ENCODE measurements at places on chromosomes 12 and 14.

DNA sequence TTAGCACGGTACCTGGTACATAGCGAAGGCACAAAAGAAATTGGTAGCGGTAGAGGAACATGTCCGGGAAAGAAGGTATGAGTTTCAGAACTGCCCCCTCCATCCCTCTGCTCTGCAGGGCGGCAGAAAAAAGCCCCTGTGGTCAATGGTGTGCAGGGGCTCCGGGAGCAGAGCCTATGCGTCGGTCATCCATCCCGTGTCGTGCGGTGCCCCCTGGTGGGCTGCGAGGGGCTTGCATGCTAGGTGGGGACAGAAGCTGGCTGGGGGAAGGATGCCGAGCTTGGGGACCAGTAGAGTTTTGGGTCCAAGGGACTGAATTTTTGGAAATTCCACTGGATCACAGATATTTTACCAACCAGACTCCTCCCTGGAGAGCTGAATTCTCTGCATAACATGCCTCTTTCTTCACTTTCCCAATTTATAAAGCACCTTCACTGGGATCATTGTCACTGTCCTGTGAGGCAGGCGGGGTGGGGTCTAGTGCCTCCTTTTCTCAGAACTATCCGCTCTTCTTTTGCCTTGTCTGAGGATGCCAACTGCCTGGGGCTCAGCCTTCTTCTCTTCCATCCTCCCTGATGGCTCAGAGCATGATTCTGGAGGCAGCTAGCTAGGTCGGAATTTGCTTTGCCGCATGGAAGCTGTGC lies 148.7 kb downstream of the SMOC1 start:
- peak; percentile 33 for DNase-seq

DNA sequence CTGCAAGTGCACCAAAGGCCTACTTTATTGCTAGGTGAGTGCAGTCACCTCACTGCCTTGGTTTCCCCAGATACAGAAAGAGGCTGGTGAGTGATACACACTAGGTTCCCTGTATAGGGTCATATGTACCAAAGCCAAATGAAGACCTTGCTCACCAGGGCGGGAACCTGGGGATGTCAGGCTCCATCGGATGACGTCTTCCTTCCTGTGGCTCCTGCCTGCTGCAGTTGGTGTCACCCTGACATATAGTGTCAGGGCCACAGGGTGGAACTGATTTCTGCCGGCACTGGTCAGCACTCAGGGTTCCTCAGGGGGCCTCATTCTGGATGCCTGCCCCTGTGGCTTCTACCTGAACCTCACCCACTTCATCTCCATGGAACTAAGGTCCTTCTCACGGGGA lies 43.1 kb downstream of the PLEKHG3 start:
- DNase-seq = no peak

- DNase-seq = no peak
Observed at GRCh38 chr12:115660211-115660805, 617.2 kb downstream of the MED13L start.

DNA sequence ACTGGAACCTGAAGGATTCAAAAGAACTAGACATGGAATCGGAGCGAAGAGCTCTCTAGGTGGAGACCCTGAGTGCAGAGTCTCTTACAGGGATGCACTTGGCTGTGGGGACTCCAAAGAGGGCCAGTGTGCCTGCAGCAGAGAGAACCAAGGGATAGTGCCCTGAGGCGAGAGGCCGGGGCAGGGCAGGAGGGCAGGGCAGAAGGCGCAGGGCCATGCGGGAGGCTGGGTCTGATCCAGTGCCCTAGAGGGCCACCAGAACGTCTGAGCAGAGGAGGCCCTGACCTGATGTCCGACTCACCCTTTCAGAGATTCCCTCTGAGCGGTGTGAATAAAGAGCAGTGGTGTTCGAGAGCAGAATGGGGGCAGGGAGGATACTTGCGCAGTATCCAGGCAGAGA lies 205.4 kb upstream of the FKBP4 start:
- DNase-seq = no peak

- DNase-seq = no peak
Observed at GRCh38 chr12:123634142-123634561, 523 bp downstream of the GTF2H3 start.

GRCh38 chr14:60639674-60640073 lies 9.6 kb downstream of the SIX1 start:
- no peak for DNase-seq
